ENCODE measurements at places on chromosomes 6 and 20.

- DNase-seq, result no peak
Observed at GRCh38 chr6:30763155-30763617, 18.8 kb upstream of the IER3 start.

- DNase-seq, result no peak
Observed at GRCh38 chr6:5746759-5747130, 260.0 kb downstream of the NRN1 start.

- DNase-seq, result no peak
Observed at GRCh38 chr6:111986651-111987050, 67.3 kb upstream of the CCN6 start.

DNA sequence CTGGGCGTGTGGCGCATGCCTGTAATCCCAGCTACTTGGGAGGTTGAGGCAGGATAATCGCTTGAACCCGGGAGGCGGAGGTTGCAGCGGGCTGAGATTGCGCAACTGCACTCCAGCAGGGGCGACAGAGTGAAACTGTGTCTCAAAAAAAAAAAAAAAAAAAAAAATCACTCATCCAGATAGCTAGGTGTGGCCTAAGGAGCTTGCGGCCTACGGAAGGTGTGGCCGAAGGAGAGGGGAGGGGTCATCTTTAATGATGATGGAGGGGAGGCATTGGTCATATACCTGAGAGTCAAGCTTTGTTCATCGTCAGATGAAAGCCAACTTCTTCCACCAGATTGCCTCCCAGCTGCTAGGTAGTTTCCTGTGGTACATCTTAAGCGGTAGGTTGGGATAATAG, 801 bp upstream of the PPARD start:
- DNase-seq, result no peak

- DNase-seq, result no peak
Observed at GRCh38 chr20:18527836-18528235, 20.1 kb downstream of the SEC23B start.
